ENCODE measurements at places on chromosomes 3 and 15.

- no peak for DNase-seq
Observed at GRCh38 chr3:112048911-112049310, 14.4 kb downstream of the TMPRSS7 start.

- DNase-seq: no peak
Observed at GRCh38 chr3:144989807-144990206, 1018.2 kb downstream of the DIPK2A start.

DNA sequence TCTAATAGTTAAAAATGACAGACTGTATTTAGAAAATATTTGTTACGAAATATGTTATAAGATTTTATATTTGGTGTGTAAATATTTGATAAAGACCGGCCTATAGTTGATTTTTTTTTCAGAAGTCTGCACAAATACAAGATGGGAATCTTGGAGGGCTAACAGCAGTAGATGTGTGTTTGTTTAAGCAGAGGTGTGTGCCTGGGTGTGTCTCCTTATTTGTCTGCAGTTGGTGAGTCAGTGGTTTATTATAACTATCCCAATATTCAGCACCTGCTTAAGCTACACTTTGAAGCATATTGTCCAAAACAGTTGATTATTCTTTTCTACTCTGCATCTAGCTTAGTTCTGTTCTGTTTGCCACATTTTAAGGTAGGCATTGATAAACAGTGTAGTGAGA, 12.4 kb downstream of the GLCE start:
- no peak for DNase-seq

GRCh38 chr15:33296856-33297255, 13.9 kb upstream of the RYR3 start:
- no peak for DNase-seq

DNA sequence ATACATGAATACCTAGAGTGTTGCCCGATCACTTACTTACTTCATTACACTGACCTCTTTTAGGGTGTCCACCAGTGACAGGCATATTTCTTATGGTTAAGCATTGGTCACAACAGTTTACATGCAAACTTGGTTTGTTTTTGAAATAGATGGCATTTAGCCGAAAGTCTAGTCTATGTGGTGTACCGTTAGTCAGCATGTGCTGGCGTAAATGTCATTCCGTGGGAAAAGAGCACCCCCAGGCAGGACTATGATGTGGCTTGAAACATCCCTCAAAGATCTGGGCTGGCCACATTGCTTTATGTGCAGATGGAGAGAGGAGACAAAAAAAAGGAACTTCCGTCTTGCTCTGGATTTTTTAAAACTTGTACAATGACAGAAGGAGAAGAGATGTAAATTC, 357.0 kb upstream of the ICE2 start:
- no peak for DNase-seq
